Retinal pigment epithelial cell (primary cell): ENCODE measurements at places on chromosomes 4 and X.

DNA sequence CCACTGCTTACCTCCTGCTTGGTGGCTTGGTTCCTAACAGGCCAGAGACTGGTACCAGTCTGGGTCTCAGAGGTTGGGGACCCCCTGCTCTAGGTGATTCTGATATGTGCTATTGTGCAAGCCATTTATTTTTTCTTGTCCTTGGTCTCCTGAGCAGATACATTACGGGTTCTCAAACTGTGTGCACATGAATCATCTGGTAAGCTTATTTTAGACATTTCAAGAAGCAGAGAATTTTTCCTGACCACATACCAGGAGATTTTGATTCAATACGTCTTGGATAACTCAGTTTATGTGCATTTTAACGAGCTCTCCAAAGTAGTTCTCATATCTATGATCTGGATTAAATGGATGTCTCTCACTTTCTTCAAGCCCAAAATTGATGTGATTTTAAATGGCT is 77.2 kb downstream of the FHIP1A start:
- peak; percentile 83 for DNase-seq

DNA sequence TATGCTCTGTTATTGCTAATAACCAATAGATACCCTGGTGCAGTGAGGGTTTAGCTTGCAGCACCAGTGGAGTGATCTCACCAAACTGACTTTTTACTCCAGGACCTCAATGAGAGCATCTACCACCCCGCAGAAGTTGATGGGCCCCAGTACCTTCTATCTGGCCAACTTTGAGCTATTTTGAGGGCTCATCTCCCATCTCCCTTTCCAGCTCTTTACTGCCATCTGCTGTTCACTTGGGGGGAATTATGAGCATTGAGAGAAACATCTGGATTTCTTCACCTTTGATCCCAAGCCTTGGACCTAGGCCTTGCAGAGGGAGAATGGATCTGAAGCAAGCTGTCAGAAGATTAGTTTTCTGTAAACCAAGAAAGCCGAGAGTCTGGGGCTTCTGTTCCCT is 143.6 kb downstream of the TMEM164 start:
- DNase-seq: no peak

DNA sequence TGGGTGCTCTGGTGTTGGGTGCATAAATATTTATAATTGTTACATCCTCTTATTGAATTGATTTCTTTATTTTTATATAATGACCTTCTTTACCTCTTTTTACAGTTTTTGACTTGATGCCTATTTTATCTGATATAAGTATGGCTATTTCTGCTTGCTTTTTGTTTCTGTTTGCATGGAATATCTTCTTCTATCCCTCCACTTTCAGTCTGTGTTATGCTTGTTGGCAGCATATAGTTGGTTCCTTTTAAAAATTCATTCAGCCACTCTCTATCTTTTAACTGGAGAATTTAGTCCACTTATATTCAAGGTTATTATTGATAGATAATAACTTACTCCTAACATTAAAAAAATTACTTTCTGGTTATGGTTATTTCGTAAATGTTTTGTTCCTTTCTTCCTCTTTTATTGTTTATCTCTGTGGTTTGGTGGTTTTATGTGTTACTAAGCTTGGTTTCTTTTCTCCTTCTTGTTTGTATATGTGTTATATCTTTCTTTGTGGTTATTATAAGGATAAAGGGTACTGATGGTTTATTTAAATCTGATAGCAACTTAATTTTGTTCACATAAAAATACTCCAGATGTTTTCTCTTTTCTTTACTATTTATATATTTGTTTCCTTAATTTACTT is 69.5 kb downstream of the IL15 start:
- no peak for DNase-seq

- DNase-seq: no peak
These were observed 628 bp downstream of the MXD4 start for GRCh38 chr4:2261110-2261852.

GRCh38 chrX:10102046-10102704 is 54.6 kb upstream of the CLCN4 start:
- no peak for DNase-seq

DNA sequence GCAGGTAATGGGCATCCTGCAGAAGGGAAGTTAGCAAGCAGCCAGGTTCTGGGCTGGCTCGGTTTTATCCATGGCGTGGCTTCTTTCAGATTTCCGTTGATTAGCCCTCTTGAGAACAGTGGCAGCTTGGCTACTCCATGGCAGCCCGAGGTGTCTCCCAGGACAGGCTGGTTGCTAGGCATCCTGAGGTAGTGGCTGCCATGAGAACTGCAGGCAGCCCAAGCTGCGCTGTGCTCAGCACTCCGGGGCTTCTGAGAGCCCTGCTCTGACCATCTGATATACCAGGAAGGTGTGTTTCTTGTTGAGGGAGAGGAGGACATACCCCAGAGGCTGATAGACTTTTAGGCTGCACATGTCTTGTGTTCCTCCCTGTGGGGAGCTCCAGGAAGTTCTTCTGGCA is 253.4 kb upstream of the CASK start:
- DNase-seq: no peak

GRCh38 chrX:7147978-7148854 is at the start of gene PUDP:
TSS of gene PUDP (minus strand) at chrX:7148153. CDS start at chrX:7148113, 40 bp downstream.
- no peak for DNase-seq
